Activated T-cell treated with anti-CD3 and anti-CD28 coated beads, Interleukin-2, amount 50 U/mL, for 48 hours (primary cell): ENCODE measurements at places on chromosomes 7 and 10.

DNA sequence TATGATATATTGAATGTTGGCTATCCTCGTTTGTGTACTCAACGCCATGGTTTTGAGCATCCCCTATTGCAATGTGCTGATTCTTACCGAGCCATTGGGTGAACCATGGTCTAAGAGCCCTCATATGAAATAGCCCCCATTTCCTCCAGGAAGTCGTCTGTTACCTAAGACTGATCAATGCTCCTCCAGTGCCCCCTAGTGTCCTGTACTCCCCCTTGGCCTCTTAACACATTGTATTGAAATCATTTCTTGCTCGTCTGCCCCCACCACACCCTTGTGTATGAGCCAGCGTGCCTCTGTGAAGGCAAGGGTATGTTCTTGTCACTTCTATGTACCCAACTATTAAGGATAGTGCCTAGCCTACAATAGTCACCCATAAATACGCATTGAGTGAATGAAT, 11.2 kb upstream of the SLC35B4 start:
- peak; percentile 62 for DNase-seq

- peak; percentile 48 for DNase-seq
These were observed 35.3 kb downstream of the PALD1 start for GRCh38 chr10:70513848-70514309.

DNA sequence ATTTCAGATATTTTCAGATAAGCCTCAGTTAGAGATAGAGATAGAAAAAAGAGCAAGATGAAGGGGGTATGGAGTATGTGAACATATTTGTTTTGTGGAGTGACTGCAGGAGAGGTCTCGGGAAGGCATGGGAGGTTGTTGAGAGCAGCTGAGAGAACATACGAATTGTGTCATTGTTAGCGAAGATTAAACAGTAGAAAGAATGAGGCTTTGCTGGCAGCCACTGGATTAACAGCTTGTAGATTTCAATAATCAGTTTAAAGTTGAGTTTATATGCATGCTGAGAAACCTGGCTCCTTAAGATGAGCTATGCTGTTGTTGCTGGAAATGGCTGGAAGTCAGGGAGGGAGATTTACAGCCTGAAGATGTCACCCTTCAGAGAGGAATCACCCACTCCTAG, 100.9 kb upstream of the SORCS3 start:
- DNase-seq, result no peak

DNA sequence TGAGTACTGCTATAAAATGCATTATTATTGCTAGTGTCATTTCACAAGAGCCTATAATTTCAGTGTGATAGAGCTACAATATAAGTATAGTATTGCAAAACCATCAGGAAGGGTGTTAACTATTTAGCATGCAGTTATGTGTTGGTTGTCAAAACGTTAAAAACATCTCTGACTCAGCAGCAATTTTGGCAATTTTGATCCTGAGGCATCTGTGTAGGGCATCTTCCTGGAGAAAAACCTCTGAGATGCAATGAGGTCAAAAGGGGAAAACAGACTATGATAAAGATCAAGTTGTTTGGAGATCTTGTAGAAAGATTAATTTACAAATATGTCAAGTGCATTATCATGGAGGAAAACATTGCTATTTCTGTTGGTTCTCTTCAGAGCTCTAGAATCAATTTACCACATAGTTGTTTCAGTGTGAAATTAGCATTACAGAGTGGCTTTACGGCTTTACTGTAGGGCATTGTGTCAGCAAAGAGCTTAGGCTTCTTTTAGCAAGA, 5.3 kb downstream of the CFTR start:
- DNase-seq, result no peak
